ENCODE measurements at places on chromosomes 6 and 20. TPM values are rescaled to one million over a fixed set of nuclear protein-coding genes. Genes with fewer than 3 reads are reported as not detected.

OR2J3 gene
- not detected for polyA plus RNA-seq

NCR2 gene
- not detected for polyA plus RNA-seq

CGA gene
- polyA plus RNA-seq, result not detected

TMEM244 gene
- polyA plus RNA-seq, result not detected

C20orf204 gene
- not detected for polyA plus RNA-seq

PRDM13 gene
- polyA plus RNA-seq, result not detected

RMND1 gene
- 23.7 TPM for polyA plus RNA-seq

ZSCAN9 gene
- polyA plus RNA-seq, result 3.0 TPM

SLC22A16 gene
- not detected for polyA plus RNA-seq

PPP1R14C gene
- polyA plus RNA-seq, result 9.2 TPM
